Stimulated activated CD8-positive, alpha-beta memory T cell treated with anti-CD3 and anti-CD28 coated beads, Interleukin-15, amount 100 ng/mL, for 4 hours (primary cell): ENCODE measurements at places on chromosomes 4 and X.
A peak's percentile ranks its signal among the peaks of the same experiment; 100 is the strongest.

- DNase-seq = peak; percentile 9
These were observed 37.8 kb upstream of the SLC9A7 start for GRCh38 chrX:46796574-46797191.

- DNase-seq = no peak
These were observed 298.5 kb upstream of the AADAT start for GRCh38 chr4:170388255-170388654.

GRCh38 chr4:68797048-68797447 is 18.7 kb upstream of the UGT2B10 start:
- no peak for DNase-seq

DNA sequence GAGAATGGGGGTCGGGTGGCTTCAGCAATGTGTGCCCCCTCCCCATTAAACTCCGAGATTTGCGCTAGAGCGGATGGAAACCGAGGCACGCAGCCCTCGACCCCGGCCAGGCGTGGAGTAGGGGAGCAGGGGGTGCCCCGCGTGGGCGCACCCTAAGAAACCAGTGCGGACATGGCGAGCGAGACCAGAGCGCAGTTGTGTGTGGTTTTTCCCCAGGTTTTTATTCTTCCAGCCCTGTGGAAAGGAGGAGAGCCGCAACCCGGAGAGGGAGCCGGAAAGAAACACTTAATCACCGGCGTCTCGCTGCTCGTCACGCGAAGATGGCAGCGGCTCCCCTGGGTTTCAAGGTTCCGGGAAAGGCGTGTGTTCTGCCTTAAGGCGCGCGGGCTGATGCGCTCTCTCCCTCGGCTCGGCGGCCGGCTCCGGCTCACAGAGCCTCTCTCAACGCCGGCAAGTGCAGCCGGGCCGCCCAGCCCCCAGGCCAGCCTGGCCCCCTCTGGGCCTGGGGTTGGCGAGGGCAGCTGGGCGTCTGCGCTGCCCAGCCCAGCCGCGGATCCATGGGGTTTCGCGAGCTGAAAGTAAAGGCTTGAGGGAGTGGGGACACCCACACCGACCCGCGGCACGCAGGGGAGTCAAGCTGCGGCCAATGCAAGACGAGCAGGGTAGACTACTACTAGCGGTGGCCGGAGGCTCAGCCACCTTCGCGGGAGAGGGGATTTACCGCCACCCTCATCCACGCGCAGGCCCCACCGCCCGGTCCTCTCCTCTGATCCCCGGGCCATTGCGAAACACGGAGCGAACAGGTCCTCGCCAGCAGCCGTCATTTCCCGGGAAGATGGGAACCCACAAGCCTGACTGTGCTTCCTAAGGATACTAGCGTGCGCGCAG is 74.0 kb upstream of the BCOR start:
- no peak for DNase-seq

DNA sequence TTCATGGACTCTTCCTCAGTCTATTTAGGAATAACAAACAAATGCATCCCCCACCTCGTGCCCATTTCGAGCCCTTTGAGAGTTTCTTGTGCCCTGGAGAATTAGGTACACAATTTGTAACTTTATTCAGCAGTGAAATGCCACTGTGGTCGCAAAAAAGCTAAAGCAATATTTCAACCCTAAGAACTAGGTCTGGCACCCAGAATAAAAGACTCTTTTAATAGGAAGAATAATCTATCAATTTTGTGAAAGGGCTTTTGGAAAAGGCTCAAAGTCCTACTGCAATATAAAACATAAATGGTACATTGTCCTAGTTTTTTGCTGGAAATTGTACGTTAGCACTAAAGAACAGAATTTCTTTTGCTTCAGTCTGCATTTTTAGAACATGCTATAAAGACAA is 304.6 kb upstream of the TENM3 start:
- no peak for DNase-seq

DNA sequence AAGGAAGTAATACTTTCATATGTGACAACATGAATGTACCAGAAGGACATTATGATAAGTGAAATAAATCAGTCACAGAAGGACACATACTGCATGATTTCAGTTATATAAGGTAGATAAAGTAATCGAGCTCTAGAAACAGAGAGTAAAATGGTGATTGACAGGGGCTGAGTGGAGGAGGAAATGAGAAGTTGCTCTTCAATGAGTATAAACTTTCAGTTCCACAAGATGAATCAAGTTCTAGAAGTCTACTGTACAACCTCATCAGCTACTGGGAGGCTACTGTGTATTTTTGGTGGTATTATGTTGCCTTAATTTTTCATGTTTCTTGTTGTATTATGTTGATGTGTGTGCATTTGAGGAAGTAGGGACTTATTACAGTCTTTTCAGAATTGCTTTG is 270.9 kb upstream of the GRIA3 start:
- no peak for DNase-seq

GRCh38 chr4:152028131-152028530 is 267.3 kb upstream of the GATB start:
- DNase-seq = no peak

GRCh38 chrX:10893976-10894375 is 217.2 kb upstream of the HCCS start:
- no peak for DNase-seq

GRCh38 chrX:119455264-119455663 is 13.0 kb upstream of the SLC25A5 start:
- DNase-seq = no peak

DNA sequence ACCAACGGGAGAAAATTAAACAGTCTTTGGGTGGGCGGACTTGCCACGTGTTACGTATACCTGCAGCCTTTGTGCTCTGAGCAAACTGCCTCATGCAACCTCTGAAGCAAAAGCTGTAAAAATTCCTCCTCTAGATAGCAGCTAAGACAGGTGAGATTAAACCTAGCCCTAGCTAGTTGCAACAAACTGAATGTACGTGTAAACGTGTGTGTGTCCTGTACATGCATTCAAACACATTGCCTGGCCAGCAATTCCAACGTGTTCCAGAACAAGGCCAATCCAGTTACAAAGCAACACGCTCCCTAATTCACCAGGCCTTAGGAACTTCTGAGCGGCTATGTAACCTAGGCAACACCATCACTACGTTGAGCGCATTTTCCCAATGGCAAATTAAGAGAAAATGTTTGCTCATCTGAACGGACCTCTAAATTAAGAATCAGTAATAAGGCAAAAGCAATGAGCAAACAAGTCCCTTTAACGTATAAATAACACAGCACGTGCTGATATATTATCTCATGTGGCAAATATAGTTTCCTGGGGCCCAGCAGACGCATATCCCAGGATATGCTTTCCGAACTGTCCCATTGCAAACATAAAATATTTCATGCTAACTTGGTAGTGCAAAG is 792 bp downstream of the PPID start:
- DNase-seq = no peak

GRCh38 chr4:87567191-87567590 is 38.0 kb upstream of the SPARCL1 start:
- no peak for DNase-seq

- no peak for DNase-seq
These were observed 18.4 kb upstream of the AFF1 start for GRCh38 chr4:86916392-86916791.

DNA sequence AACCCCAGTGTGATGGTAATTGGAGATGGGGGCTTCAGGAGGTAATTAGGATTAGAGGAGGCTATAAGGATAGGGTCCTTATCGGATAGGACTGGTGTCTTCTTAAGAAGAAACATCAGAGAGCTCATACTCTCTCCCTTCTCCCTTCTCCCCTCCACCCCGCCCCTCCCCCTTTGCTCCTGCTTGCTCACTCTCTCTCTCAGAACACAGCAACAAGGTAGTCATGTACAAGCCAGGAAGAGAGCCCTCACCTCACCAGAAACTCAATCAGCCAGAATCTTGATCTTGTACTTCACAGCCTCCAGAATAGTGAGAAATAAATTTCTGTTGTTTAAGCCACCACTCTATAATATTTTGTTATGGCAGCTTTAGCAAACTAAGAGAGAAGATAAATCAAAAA is 4.5 kb downstream of the DDX60L start:
- no peak for DNase-seq

GRCh38 chr4:169420291-169420690 is 149.5 kb upstream of the SH3RF1 start:
- no peak for DNase-seq

- no peak for DNase-seq
These were observed 520.4 kb downstream of the NLGN4X start for GRCh38 chrX:5708251-5708650.

DNA sequence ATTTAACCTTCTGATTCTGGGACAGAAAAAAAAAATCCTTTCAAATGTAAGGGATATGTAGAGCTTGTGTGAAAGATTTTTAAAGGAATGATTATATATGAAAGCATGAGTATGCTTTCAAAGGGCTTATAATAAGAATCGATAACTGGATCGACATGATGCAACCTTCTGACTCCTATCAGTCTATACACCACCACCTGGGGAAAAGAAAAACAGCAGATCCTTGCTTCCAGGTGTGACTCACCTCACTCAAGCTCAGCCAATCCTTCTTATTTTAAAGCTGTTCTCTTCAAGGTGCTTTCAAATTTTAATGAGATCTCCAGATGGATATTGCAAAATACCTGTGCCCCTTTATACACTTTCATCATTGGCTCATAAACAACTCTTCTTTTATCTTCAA is 102.1 kb upstream of the EDNRA start:
- no peak for DNase-seq

GRCh38 chr4:48247142-48247877 is 22.3 kb downstream of the TEC start:
- DNase-seq = no peak

GRCh38 chr4:70365479-70365878 is 4.9 kb downstream of the SMR3A start:
- no peak for DNase-seq

DNA sequence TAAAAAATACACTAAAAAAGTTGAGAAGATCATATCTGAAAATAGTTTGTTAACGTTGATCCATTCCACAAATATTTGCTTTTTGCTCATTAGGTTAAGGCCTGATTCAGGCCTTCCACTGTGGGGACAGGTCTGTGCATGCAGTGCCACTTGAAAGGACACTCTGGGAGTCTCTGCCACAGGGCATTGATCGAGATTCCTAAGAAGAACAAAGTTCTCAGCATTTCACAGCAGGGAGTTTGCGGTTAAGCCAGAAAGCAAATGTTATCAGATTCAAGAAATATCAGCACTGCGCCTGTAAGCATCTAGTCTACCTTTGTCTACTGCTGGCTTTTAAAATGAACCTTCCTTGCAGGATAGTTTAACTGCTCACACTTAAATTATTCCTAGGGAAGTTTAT is 62.2 kb upstream of the TNIP3 start:
- DNase-seq = no peak

DNA sequence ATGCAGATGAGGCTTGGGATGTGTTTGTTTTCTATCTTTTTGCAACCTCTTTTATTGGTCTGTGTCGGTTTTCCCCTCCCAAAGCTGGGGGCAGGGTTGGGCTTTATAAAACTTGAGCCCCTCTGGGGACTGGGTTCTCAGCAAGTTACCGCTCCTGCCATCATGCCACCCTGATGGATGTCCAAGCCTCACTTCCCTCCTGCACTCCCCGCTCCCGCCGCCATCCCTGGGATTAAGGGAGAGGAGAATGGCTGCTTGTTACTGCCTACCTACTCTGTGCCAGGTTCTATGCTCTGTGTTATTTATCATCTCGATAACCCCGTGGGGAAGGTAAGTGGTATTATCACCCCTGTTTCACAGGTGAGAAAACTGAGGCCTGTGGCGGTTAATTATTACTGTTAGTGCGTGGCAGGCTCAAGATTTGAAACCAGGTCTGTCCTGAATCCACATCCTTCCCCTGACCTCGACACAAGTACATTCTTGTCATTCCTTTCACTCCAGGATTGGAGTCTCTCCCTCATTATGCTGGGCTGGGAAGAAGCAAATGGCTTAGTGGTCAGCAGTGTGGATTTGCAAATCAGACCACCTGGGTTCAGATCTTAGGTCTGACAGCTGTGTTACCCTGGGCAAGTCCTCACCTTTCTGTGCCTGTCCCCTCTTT is 4.5 kb downstream of the UBA1 start:
- DNase-seq = no peak

GRCh38 chrX:19799319-19800182 is 87.8 kb downstream of the SH3KBP1 start:
- no peak for DNase-seq

DNA sequence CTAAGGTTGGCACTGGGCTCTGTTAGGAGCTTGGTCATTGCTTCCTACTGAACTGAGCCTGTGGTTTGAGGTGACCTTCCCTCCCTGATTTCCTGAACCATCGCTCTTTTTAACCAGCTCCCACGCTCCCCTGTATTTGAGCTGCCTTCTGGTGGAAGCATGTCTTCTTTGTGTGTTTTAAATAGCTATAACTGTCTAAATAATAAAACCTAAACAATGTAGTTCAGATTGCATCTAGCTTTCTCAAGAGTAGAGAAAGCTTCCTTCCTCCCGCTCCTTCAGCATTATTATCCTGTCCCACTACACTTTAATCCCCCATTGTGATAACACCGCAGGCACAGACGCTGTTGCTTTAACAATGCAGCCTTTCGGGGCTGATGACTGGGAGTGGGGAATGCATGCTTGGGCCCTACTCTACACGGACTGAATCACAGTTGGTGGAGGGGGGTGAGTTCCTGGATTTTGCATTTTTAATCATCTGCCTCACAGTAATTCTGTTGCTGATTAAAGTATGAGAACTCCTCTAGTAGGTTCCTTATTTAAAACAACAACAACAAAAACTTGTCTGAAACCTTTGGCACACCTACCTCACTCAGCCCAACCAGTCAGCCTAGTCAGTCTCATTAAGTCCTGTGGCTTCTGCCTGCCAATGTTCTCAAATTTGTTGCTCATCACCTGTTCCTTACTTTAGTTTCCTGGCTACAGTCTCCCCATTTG is 6.6 kb downstream of the SMS start:
- DNase-seq = no peak

GRCh38 chrX:13373027-13373426 is 53.2 kb upstream of the ATXN3L start:
- DNase-seq = no peak

GRCh38 chrX:6718766-6719165 is 183.8 kb upstream of the VCX3A start:
- DNase-seq = no peak

GRCh38 chr4:152369902-152370295 is 166.0 kb downstream of the FBXW7 start:
- no peak for DNase-seq

- DNase-seq = no peak
These were observed 281.1 kb downstream of the NKX6-1 start for GRCh38 chr4:84218031-84218430.

- DNase-seq = no peak
These were observed 213.6 kb downstream of the PALLD start for GRCh38 chr4:168710353-168710946.

GRCh38 chr4:7910952-7911578 is 28.6 kb downstream of the AFAP1 start:
- no peak for DNase-seq

GRCh38 chr4:40462326-40462725 is 127.2 kb downstream of the CHRNA9 start:
- no peak for DNase-seq

GRCh38 chrX:107683124-107683895 is 55.0 kb downstream of the PRPS1 start:
- no peak for DNase-seq
